Esophagus squamous epithelium (tissue), 5 donors: ENCODE measurements at places on chromosomes 16 and 17.

- H3K27ac ChIP-seq: peak overlapping the region; percentile 85
- no peaks in the 10 kb centered on the region for H3K27me3 ChIP-seq
- DNase-seq: no peak
- H3K4me3 ChIP-seq: peak overlapping the region; percentile 62
- no peaks in the 10 kb centered on the region for H3K36me3 ChIP-seq
Measured at GRCh38 chr17:72591289-72592241, 470.7 kb downstream of the SOX9 start.

DNA sequence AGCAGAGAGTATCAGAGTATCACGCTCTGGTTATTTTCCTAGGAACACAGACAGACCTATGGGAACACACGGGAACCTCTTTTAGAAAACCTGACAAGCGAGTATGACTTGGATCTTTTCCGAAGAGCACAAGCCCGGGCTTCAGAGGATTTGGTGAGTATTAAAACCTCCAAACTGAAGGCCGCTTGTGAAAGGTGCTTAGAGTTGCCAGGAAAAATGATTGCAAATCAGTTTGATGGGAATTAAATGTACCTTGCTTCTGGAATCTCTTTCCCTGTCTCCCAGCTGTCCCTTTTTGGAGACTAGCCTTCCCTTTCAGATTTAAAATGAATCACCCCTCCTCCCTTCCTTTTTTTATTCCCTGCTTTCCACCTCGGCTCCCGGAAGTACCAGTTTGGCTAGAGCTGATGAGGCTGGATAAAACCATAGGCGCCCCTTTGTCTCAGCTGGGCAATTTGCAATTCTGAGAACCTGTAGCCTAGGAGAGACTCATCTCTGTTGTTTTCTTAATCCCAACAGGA, 27.3 kb downstream of the KAT7 start:
- no peak for DNase-seq
- H3K27ac ChIP-seq: peak overlapping the region; percentile 52
- H3K27me3 ChIP-seq: no peaks in the 10 kb centered on the region
- H3K4me3 ChIP-seq: no peak overlapping the region
- H3K36me3 ChIP-seq: peaks cover 82% of the 10 kb centered on the region

DNA sequence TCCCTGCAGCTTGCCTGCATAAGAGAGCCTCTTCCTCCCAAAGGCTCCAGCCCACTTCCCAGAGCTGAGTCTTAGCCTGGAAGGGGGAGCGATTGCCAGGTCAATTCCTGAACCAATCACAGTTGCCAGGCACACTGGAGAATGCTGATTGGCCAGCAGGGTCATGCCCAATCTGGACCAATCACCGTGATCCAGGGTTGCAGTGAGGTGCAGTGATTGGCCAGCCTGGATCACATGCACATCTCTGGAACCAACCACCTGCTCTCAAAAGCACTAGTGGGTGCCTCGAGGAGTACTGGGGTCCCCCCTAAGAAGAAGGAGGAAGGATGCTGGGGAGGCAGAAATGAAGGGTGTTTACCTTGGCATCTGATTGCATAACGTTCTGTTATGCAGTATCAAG, 18.4 kb downstream of the NAGPA start:
- no peak overlapping the region for H3K4me3 ChIP-seq
- H3K27me3 ChIP-seq: no peaks in the 10 kb centered on the region
- no peaks in the 10 kb centered on the region for H3K36me3 ChIP-seq
- DNase-seq: no peak
- no peak overlapping the region for H3K27ac ChIP-seq
- no peaks in the 10 kb centered on the region for H3K4me1 ChIP-seq

DNA sequence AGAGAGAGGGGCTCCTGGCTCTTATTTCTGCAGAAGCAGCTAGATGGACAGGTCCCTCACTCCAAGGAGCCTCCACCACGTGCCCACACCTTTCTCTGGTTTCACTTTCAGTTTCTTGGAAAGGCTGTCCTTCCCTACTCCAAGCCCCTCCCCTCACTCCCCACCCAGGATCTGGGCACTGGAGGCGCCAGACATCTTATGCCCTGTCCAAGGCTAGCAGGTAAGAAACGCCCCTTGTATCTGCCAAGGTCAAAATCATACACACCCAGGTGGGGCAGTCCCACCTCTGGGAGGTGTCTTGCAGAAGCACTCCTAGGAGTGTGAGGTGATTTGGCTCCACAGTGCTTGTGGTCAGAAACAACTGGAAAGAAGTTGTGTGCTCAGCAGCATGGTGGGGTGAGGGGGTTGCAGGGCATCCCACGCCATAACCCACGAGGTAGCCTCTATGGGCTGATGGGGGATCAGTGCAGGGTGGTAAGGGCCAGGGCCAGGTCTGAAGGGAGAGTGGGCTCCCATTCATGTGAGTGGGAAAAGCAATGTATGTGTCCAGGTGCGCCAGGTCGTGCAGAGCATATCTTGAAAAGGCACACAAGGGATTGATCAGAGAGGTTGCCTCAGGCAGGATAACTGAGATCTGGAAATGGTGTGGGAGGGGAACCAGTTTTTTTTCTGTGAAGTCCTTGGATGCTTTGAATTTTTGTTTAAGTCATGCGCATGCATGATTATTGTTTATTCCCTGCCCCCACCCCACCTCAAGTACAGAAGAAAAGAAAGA, 31.8 kb upstream of the PRM1 start:
- no peak overlapping the region for H3K4me3 ChIP-seq
- no peaks in the 10 kb centered on the region for H3K4me1 ChIP-seq
- H3K36me3 ChIP-seq: no peaks in the 10 kb centered on the region
- H3K27me3 ChIP-seq: no peaks in the 10 kb centered on the region

DNA sequence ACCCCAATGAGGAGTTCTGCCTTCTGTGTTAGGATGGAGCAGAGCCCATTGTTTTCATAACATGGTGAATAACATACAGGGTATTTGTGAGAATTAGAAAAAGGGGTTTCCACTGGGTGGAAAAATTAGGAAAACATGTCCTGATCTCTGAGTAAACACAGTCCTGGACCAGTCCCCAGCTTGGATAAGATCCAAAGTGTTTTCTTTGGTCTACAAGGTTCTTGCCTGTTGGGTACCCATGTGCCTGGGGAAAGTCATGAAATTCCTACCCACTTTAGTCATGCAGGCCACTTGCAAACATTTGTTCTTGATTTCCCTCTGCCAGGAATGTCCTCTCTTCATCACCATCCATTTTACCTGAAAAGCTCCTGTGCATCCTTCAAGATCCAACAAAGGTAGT, 164.8 kb upstream of the DYNLRB2 start:
- no peak for DNase-seq
- no peak overlapping the region for H3K4me3 ChIP-seq
- no peaks in the 10 kb centered on the region for H3K36me3 ChIP-seq
- H3K4me1 ChIP-seq: no peaks in the 10 kb centered on the region
- no peak overlapping the region for H3K27ac ChIP-seq
- no peaks in the 10 kb centered on the region for H3K27me3 ChIP-seq

DNA sequence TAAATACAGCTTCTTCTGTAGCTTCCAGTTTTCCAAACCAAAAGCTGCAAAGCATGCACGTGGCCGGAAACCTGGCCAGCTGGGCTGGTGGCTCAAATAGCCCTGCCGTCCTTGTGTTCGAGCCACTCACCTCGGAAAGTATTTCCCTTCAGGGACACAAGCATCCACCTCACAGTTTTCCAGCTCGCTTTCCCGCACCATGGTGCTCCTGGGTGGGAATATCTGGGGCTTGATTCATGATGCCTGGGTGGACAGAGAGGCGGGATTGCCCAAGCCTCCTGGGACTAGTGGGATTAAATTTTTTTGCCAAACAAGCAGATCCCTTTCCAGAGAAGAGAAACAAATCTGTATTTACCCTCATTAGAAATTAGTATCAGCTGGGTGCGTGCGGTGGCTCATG, 7.1 kb upstream of the MVD start:
- H3K4me3 ChIP-seq: no peak overlapping the region
- H3K27me3 ChIP-seq: no peaks in the 10 kb centered on the region
- no peak for DNase-seq

GRCh38 chr16:86565644-86566511, 751 bp upstream of the FOXC2 start:
- H3K4me3 ChIP-seq: peak overlapping the region; percentile 62
- peaks cover 4% of the 10 kb centered on the region for H3K4me1 ChIP-seq
- H3K27me3 ChIP-seq: peaks cover 25% of the 10 kb centered on the region
- H3K27ac ChIP-seq: no peak overlapping the region
